Activated CD4-positive, alpha-beta T cell treated with anti-CD3 and anti-CD28 coated beads for 1 hour (primary cell): ENCODE measurements at places on chromosomes 7 and 10.

GRCh38 chr10:85609509-85609908 lies 757.1 kb downstream of the GRID1 start:
- no peak for DNase-seq

- DNase-seq: no peak
Measured at GRCh38 chr10:15172306-15172840, 3.9 kb upstream of the NMT2 start.

- DNase-seq: no peak
Measured at GRCh38 chr10:7988989-7989388, 65.5 kb upstream of the GATA3 start.

- no peak for DNase-seq
Measured at GRCh38 chr7:92422926-92423325, 24.4 kb upstream of the GATAD1 start.

DNA sequence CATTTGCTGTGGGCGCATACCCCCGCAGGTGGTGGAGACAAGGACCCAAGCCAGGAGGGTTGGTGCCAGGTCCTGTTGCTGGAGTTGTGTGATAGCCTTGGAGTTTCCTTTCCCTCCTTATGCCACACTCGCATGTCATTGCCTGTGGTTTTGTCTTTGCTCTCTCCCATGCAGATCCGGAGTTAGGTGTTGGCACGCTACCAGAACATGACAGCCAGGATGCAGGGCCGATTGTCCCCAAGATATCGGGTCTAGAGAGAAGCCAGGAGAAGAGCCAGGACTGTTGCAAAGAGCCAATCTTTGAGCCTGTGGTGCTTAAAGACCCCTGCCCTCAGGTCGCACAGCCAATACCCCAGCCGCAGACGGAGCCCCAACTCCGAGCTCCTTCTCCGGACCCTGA lies 369.2 kb upstream of the GALNT17 start:
- DNase-seq: no peak

DNA sequence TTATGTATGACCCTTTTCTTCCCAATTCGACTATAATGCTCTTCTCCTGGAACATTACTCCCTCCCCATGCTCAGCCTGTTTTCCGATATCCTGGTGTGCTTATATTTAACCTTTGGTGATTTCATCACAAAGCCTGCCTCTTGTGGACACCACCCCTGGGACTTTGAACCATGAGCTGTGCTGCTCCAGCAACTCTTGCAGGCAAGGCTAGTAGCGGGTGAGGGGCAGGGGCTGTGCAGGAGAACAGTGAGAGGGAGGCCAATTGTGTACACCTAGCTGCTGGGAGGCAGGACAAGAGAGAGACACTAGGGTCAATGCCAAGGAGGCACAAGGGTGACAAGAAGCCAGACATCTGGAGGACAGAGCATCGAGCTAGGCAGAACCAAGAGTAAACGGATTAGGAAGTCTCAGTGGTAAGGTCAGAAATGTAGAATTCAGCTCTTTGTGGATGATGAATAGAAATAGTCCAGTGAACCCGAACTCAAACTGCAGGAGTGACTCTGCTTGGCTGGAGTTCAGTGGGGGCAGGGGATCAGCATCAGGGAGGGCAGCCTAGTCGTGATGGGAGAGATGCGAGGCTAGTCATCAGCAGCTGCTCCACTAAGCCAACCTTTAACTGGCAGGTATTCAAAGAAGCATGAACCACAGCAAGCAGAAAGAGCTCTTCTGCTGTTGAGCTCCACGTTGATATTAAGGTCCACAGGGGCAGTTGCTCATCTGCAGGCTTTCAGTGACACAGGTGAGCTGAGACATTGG lies 31.0 kb upstream of the MKI67 start:
- no peak for DNase-seq

GRCh38 chr10:48632166-48632565 lies 27.3 kb upstream of the ARHGAP22 start:
- DNase-seq: no peak

GRCh38 chr7:151249732-151250072 lies 1.2 kb upstream of the SMARCD3 start:
- DNase-seq: no peak

DNA sequence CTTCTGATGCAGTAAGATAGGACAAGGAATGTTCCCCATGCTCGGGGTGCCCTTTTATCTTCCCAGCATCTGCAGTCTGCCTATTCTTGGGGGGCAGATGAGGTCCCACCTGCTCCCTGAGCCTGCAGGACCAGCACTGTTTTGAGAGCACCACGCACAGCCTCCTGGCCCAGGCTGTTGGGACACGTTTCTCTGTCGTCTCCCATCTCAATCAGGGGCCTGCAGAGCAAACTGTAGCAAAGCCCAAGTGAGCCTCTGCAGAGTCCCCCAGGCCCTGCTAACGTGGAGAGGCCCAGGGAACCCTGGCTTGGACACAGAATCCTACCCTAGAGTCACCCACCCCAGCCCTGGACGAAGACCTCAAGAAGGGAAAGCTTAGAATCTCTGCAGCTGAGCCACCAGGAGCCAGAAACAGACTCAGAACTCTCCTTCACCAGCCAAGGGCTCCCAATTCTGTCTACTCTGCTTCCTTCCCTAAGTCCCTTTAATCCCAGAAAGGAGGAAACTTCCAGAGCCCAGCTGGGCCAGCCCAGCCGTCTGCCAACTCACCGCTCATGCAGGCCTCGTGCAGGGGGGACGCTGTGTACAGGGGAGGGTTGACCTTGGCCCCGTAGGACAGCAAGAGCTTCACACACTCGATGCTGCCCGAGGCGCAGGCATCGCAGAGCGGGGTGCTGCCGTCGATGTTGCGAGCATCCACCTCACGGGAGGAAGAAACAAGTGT lies 15.6 kb downstream of the ASB13 start:
- no peak for DNase-seq

DNA sequence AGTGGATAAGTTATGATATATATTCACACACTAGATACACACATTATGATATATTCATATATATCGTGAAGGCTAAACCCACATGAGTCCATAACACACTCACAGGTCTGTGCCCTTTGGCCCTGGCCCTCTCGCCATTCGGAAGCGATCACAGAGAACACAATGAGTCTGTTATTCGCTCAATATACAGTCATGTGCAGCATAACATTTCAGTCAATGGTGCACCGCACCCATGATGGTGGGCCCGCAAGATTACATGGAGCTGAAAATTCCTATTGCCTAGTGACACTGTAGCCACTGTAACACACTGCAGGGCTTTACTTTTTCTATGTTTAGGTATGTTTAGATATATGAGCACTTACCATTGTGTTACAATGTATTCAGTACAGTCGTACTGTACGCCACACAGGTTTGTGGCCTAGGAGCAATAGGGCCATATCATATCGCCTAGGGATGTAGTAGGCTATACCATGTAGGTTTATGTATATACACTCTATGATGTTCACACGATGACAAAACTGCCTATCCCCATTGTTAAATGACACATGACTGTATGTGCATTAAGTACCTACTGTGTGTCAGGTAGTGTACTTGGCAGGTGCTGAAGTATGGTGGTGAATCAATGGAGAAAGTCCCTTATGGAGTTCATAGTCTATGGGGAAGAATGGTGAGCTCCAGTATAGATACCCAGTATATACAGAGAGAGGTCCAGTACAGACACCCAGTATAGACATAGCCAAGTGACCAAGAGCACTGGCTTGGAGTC lies 198.8 kb upstream of the KLF14 start:
- no peak for DNase-seq

- DNase-seq: no peak
Measured at GRCh38 chr7:128884561-128885369, 22.1 kb downstream of the ATP6V1F start.

GRCh38 chr7:25118048-25118753 lies 6.9 kb downstream of the CYCS start:
- no peak for DNase-seq

GRCh38 chr7:114444196-114444595 lies 29.6 kb downstream of the FOXP2 start:
- DNase-seq: no peak

GRCh38 chr7:23357190-23358093 lies 58.3 kb downstream of the MALSU1 start:
- no peak for DNase-seq

GRCh38 chr7:128837521-128837921 lies 7.3 kb downstream of the FLNC start:
- DNase-seq: no peak

- no peak for DNase-seq
Measured at GRCh38 chr7:149599636-149600206, 102.1 kb upstream of the ZNF746 start.

DNA sequence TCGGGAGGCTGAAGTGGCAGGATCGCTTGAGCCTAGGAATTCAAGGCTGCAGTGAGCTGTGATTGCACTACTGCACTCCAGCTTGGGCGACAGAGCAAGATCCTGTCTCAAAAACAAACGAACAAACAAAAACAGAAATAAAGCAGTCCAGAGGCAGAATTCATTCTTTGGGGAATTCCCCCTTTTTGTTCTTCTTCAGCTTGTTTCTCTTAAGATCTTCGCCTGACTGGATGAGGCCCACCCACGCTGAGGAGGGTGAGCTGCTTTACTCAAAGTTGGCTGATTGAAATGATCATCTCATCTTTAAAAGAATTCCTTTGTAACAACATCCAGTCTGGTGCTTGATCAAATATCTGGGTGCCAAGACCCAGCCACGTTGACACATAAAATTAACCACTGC lies 10.7 kb downstream of the MRC1 start:
- no peak for DNase-seq

DNA sequence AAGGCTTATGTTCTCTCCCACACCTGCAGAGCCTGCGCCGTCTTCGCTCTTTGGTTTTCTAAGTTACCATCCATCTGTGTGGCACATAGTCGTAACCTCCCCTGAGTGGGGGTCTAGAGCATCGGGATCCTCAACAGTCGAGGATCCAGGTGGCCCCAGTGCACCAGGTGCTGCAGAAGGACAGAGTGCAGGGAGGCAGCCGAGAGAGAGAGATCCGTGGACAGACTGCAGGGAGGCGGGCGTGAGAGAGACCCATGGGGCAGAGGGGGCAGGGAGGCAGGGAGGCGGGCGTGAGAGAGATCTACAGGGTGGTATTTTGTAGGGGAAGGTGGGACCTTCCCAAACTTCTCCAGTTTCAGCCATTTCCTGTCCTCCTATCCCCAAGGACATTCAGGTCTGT lies 42.3 kb downstream of the PFKP start:
- DNase-seq: no peak

DNA sequence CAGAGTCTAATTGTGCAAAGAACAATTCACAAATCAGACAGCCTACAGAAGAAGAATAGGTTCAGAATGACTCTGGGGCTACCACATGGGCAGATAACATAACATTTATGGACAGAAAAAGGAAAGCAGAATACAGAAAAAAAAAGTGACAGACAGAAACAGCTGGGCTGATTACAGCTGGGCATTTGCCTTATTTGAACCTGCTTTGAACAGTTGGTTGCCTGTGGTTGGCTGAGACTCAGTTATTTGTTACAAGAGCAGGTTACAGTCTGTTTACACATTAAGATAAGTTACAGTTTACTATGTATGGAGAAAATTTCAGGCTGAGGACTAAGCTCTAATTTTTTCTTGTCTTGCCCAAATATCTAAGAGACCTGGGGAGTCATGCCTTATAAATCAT lies 327.2 kb downstream of the GALNT17 start:
- DNase-seq: no peak

GRCh38 chr10:21927631-21928353 lies 75.7 kb downstream of the DNAJC1 start:
- DNase-seq: no peak

GRCh38 chr7:12764458-12764891 lies 77.0 kb downstream of the ARL4A start:
- no peak for DNase-seq

DNA sequence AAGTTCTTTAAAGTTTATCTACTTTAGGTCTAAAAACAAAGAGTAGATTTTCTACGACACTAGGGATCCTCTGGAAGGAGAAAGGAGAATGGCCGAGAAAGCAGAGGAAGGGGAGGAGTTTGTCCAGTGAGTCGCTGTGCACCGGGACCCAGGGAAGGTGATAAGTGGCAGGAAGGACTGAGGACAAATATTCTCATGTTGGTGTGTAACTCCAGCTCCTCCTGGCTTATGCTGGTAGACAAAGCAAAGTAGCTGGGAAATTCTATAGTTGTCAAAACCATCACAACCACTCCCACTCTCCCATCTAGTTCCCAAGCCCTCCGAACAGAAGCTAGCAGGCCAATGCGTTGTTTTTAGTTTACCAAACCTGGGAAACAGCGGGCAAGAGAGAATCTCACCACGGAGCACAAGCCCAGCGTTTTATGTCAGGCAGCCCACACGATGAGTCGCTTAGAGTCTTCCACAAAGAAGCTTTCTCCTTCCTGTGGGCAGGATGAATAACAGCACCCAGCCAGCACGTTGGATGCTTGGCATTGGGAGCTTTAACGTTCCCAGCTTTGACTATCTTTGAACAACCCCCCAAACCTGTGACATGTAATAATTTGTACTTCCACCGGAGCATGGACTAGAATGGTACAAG lies 32.9 kb upstream of the JCAD start:
- no peak for DNase-seq

- DNase-seq: no peak
Measured at GRCh38 chr10:115762029-115762428, 511.0 kb downstream of the GFRA1 start.

DNA sequence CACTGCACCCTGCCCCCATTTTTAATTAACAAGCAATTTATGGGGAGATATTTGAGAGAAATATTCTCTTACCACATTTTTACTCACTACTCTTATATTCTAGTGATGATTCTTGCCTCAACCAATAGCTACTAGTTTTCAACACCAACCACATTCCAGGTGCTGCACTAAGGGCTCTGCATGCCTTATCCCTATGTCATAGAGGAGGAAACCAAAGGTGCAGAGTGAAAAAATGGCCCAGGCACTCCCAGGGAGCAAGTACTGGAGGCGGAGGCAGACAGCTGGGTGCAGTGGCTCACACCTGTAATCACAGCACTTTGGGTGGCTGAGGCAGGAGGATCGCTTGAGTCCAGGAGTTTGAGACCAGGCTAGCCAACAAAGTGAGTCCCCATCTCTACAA lies 35.5 kb upstream of the TPST1 start:
- DNase-seq: no peak

DNA sequence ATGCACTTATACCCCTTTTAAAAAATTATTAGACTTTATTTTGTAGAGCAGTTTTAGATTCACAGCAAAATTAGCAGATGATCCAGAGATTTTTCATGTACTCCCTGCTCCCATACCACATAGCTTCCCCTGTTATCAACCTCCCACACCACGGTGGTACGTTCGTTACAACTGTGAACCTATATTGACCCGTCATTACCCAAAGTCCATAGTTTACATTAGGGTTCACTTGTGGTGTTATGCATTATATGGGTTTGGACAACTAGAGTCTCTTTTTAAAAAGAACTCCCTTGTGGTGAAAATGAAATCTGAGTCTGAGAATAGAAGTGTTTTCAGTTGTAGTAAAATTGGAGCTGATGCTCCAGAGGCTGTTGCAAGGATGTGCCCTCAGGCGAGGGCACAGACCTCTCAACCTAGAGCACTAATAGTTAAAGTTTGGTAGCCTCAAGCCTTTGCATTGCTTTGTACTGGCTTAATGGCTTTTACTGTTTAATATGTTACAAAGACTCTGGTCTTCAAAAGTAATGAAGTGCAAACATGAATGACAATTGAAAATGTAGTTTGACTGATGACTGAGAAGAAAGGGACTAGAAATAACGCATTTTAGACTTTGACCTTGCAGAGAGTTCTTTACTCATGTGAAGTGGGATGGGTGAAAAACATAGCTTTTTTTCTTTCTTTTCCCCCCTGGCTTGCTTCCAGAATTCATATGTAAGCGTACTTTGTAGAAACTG lies 30.6 kb upstream of the CSTF2T start:
- DNase-seq: no peak

- DNase-seq: no peak
Measured at GRCh38 chr10:81847675-81848074, 27.3 kb upstream of the NRG3 start.
